ENCODE measurements at places on chromosomes 13 and 19.

- no peak for DNase-seq
Observed at GRCh38 chr13:42964761-42965161, 27.3 kb downstream of the EPSTI1 start.

GRCh38 chr19:49231804-49232203 lies 74.2 kb downstream of the TRPM4 start:
- no peak for DNase-seq

- DNase-seq, result no peak
Observed at GRCh38 chr13:102977471-102977870, 88.7 kb downstream of the SLC10A2 start.

GRCh38 chr19:54325194-54325621 lies 12.2 kb upstream of the LILRA5 start:
- peak; percentile 19 for DNase-seq

DNA sequence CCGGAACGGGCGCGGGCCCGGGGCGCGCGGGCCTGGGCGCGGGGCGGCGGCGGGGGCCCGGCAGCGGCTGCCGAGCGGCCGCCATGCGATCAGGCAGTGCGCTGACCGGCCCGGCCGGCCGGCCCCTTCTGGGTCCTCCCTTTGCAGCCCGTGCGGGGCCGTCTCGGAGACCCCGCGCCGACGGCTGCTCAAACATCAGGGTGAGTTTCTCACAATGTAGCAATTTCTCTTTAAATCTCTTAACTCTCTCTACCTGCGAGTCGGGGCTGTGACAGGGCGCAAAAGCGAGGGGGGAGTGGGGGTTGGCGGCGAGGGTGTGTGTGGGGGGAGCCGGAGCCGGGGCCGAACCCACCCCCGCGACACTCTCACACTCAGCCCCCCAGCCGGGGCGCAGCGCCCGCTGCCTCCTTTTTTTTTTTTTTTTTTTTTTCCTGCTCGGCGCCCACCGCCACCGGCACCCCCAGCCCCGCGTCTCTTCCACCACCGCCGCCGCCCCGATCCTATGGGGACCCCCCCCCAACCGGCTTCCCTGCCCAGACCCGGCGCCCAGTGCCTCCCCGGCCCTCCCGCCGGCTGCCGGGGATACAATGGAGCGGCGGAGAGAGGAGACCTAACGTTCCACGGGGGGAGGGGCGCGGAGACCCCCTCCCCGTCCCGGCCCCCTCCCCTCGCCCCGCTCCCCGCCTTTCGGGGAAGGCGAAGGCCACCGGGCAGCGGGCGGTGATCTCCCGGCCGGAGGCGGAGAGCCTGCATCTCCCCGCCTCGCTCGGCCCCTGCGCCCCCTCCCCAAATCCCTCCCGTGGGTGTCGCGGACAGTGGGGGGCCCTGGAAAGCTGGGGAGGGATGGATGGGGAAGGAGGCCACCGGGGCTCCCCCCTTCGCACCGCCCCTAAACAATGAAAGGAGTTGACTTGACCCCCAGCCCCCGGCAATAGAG lies at the start of gene BICRA:
TSS of gene BICRA (plus strand) at position 166 of the 937 bp plus-strand sequence. CDS start 64,441 bp downstream, outside the sequence.
- DNase-seq, result peak; percentile 54

DNA sequence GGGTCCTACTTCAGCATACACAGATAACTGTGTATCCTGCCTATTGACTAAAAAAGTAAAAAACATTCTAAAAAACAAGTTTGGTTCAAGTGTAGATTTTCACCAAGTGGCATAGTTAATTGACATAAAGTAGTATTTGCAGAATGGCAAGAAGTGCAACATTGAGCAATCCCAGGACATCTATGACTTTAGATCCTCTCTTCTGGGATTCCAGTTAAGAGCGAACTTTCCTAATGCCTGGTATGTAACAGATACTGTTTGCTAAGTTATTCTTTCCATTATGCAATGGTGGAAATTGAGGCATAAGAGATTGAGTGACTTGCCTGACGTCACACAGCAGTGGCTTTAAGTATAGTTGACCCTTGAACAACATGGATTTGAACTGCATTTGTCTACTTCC lies 96.1 kb downstream of the ZMYM2 start:
- no peak for DNase-seq

All from stimulated activated CD8-positive, alpha-beta memory T cell treated with anti-CD3 and anti-CD28 coated beads, Interleukin-7, amount 100 ng/mL, for 4 hours (primary cell).